ENCODE measurements at places on chromosomes 3 and 15. TPM values are rescaled to one million over a fixed set of nuclear protein-coding genes. Genes with fewer than 3 reads are reported as not detected.

GRCh38 chr3:69493157-69493556 lies 107.3 kb upstream of the FRMD4B start:
- no peak overlapping the region for H3K4me3 ChIP-seq
- H3K4me1 ChIP-seq: no peaks in the 10 kb centered on the region
- H3K36me3 ChIP-seq: no peaks in the 10 kb centered on the region
- H3K27me3 ChIP-seq: no peaks in the 10 kb centered on the region
- DNase-seq: no peak
- H3K27ac ChIP-seq: no peak overlapping the region

DNA sequence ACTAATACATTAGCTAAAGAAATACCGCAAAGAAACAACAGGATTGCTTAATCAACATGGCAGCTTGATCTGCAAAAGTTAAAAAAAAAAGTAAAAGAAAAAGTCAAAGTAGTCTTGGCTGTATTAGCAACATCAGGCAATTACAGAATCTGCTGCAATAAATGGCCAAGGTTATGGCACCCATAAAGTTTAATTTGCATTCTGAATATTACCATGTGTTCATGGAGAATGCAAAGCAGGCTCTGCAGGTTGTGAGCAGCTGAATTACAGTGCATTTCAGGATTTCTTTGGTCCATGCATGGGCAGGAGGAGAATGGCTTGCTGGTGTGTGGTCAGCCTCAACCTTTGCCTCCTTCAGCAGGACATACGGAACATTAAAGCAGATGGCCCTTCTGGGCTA lies 199.1 kb upstream of the AZI2 start:
- no peaks in the 10 kb centered on the region for H3K4me1 ChIP-seq
- no peaks in the 10 kb centered on the region for H3K27me3 ChIP-seq
- no peak overlapping the region for H3K4me3 ChIP-seq
- DNase-seq: no peak
- H3K36me3 ChIP-seq: no peaks in the 10 kb centered on the region

- peaks cover 6% of the 10 kb centered on the region for H3K4me1 ChIP-seq
- H3K36me3 ChIP-seq: no peaks in the 10 kb centered on the region
- H3K27me3 ChIP-seq: no peaks in the 10 kb centered on the region
- DNase-seq: no peak
- no peak overlapping the region for H3K27ac ChIP-seq
Observed at GRCh38 chr3:177444696-177445095, 247.4 kb upstream of the TBL1XR1 start.

Gene EPHA3
- total RNA-seq: 0.99 TPM

DNA sequence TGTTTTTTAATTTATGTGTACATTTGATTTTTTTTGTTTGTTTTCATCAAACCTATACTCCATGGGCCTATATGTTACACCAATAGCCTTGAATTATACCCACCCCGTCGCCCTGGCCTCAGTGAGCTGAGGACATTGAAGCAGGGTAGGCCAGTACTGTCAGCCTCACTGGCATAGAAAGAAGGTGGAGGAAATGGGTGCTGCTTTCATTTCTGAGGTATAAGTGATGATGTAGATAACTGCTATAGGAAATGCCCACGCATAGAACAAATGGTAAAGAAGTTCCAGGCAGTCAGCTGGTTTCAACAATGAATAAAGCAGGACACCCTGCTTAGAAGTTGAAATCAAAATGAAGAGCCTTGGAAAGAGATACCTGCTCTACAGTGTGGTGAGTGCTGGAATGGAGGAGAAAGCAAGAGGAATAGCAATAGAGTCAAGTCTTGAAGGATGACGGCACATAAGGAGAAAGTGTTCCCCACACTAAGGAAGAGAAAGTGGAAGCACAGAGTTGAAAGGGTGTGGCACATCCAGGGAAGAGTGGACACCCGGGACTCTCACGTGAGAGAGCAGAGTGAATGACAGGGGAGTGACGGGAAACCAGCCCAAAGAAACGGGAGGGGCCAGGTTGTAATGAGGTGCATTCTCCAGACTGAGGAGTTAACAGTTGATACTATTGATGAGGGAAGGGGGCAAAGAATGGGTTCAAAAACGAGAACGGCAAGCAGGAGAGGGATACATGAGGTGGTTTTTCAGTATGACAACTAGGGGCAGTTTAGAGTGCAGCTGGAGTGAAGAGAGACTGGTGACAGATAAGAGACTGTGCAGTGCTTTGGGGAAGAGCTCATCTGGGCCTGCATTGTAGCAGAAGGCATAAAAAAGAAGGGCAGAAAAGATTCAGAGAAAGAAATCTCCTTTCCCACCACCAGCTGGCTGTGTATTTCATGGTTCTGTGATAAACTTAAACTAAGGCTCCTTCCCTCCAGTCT lies 70.5 kb downstream of the KLHL25 start:
- H3K4me3 ChIP-seq: no peak overlapping the region
- H3K4me1 ChIP-seq: peaks cover 33% of the 10 kb centered on the region
- H3K36me3 ChIP-seq: no peaks in the 10 kb centered on the region
- DNase-seq: no peak
- no peaks in the 10 kb centered on the region for H3K27me3 ChIP-seq

Gene GHRL
- 0.87 TPM for total RNA-seq

- H3K27ac ChIP-seq: no peak overlapping the region
- DNase-seq: no peak
- H3K4me1 ChIP-seq: no peaks in the 10 kb centered on the region
- H3K4me3 ChIP-seq: no peak overlapping the region
Observed at GRCh38 chr15:88949734-88950400, 36.7 kb upstream of the MFGE8 start.
